Stimulated activated CD8-positive, alpha-beta memory T cell treated with anti-CD3 and anti-CD28 coated beads, Interleukin-7, amount 100 ng/mL, for 4 hours (primary cell): ENCODE measurements at places on chromosomes 7 and 10.

DNA sequence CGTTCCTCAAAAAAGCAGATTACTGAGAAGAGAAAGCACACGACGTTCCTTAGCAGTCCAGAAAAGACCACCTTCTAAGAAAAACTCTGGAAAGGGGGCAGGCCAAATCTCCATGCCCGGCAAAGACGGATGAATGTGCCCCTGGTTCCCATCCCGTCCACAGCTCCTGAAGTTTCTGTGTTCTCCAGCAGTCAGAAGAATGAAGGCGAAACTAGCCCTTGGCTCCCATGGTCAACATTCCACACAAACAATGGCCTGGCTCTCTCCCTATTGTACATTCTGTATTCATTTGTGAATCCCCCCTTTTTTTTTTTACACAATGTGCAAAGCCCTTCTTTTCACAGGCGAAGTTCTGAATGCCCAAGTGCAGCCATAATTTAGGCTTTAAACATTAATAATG, 5.3 kb downstream of the CTBP2 start:
- DNase-seq = no peak

GRCh38 chr7:76260171-76260703, 42.2 kb upstream of the HSPB1 start:
- DNase-seq = peak; percentile 33

DNA sequence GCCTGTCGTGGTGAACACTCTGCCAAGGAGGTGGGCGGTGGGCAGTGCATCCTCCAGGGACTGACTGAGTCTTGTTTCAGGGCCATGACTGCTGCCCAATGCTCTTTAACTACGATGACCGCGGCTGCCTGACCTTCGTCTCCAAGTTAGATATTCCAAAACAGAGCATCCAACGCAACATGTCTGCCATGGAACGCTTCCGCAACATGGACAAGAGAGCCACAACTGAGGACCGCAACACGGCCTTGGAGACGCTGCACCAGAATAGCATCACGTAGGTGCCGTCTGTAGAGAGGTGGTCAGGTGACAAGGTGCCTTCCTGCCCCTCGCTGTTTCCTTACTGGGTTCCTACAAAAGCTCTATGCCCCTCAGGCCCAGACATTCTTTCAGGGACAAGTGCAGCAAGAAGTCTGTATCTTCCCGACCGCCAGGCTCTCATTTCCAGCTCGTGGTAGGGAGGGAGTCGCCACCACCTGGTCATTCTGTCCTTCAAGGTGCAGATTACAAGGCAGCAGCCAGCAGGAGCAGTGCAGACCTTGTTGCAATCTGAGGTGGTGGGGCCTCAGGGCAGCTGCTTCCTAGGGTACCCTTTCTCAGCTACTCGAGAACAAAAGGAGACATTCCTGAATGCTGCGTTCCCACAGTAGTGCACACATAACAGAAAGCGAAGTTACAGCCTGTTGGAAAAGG, 14.9 kb upstream of the ARPC1B start:
- DNase-seq = no peak

DNA sequence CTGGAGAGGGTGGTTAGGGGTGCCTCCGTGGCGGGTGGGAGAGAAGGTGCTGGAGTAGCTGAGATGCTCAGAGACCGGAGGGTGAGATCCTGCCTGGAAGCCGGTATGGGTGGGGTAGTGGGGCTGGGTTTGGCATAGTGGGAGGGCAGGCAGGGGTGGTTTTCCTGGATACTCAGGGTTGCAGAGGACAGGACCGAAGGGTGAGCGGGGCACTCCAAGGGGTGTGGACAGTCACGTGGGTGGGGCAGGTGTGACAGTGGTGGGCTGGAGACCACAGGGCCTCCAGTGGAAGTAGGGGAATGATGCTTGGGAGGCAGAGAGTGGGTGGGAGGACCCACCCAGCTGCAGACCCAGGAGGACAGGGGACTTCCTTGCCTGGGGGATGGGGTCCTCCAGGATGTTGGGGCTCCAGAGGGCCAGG, 1.9 kb downstream of the SCART1 start:
- DNase-seq = no peak

- no peak for DNase-seq
Measured at GRCh38 chr10:75367021-75367487, 34.5 kb downstream of the ZNF503 start.

DNA sequence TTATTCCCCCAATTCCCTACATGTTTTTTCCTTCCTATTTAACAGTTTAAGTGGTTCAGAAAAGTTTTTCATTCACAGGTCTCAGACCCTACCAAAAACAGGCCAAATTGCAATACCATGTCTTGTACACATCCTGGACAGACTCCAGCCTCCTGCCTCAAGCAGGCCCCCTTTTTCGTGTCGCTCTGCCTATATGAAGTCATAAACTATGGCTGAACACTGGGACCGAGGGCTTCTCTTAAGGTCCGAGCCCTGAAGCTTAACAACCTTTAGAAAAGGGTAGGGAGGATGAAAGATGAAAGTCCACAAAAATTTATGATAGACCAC, 1.4 kb downstream of the FBXW4 start:
- no peak for DNase-seq

GRCh38 chr10:100972115-100972903, 3.0 kb downstream of the SEMA4G start:
- DNase-seq = no peak

DNA sequence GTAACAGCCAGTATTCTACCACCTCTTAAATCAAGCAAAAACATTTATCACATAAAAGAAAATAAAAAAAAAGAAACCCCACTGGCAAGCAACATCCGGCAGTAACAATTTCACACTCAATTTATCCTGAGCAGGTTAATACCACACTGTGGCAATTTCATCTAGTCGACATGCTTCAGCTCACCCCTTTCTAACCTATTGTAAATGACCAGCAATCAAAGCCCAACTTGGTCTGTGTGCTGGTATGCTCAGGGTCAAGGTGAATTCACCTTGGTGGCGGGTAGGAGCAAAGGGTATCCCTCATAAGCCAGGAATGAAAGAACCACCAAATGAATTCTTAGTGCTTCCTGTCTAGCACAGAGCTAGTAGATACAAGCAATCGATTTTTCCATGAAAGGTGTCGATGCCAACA, 109.1 kb upstream of the AFAP1L2 start:
- DNase-seq = no peak

DNA sequence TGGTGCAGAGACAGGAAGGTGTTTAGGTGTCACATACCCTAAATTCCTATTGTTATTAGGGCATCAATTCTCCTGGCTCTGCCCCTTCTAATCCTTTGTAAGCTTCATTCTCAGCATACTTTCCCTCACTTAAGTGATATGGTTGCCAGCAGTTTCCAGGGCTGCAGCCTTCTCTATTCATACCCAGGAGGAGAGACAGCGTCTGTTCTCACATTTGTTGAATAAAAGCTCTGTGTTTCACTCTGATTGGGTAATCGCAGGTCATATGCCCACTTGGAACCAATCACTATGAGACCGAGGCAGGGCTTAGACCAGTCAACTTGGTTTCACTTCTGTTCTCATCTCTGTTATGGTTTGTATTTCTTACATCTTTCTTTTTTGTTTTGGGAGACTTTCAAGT, 109.6 kb upstream of the MTPN start:
- no peak for DNase-seq

DNA sequence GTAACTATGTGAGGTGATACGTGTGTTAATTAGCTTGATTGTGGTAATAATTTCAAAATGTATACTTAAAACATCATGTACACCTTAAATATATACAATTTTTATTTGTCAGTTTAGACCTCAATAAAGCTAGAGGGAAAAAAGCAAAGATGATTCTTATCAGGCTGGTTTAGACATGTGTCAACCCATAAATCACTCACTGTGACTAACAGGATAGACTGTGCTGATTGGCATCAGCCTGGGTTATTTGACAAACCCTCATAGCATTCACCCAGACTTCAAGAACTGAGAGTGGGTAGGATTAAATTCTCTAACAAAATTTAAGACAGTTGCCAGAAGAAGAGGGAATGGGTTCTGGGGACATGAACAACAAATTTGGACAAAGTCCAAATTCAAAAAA, 73.8 kb upstream of the TMEM140 start:
- DNase-seq = no peak

DNA sequence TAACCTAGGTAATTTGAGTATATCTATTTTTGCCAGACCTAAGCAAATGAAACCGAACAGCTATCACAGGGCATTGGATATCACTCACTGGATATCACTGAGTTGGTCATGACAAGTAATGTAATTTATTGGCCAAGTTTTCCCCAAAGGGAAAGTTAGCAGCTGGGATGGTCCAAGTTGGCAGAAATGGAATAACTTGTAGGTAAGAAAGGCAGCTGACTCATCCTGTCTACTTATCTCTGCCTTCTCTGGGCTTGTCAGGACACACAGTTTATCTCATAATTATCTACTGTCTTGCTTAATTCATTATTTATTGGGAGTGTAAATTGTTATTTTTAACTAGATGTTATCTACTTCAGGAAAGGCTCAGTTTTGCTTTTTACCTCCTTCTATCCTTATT, 502.0 kb upstream of the DPP6 start:
- DNase-seq = no peak

DNA sequence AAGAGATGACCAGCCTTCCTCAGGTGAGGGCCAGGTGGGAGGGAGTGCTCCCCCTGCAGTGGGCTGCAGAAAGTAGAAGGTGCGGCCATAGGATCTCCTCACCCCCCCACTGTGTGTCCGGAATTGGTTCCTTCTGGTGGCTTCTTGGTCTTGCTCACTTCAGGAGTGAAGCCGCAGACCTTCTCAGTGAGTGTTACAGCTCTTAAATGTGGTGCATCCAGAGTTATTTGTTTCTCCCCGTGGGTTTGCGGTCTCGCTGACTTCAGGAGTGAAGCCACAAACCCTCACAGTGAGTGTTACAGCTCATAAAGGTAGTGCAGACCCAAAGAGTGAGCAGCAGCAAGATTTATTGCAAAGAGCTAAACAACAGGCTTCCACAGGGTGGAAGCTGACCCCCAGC, 90.3 kb upstream of the NPS start:
- no peak for DNase-seq

- DNase-seq = no peak
Measured at GRCh38 chr7:96320442-96320841, 1.5 kb downstream of the SLC25A13 start.

DNA sequence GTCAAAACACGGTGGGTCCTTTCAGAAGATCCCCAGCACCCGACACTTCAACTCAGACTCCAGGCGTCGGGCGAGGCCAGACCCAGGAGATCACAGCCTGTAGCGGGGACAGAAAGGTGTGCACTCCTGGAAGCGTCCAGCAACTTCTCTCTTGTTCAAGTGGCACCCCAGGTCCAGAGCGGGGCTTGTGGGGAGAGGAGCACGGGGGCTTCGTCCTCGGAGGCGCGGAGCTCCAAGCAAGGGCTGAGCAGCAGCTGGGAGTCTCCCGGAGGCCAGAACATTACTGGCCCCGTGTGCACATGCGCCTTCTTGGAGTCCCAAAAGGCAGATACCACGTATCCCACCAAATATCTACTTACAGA, 54.9 kb downstream of the ZRANB1 start:
- no peak for DNase-seq

DNA sequence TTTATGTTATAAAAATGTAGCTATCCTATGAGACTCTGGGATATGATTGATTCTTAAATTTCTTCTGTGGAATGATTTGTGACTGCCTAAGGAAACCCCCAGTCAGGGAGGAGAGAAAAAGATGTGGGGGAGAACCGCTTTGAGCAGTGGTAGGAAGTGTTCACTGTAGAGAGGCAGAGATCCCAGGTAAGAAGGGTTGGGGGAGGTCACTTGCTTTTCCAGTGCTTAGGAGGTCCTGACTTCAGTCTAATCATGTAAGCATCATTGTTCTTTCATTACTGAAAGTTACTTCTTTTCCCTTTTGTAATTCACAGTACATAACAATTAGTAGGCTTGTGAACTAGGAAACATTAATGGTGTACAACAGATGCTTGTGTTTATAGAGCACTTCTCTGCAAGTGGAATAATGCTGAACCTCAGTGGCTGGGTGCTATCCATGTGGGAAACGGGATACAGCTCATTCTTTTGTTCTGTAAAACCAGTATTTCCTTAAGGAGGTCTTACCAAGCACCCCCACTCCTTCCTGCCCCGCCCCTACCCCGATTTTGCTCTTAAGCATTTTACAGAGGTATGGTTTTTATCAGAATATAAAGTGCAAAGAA, 165.4 kb downstream of the ST7 start:
- DNase-seq = no peak

- DNase-seq = no peak
Measured at GRCh38 chr10:92755725-92756124, 66.0 kb downstream of the HHEX start.

DNA sequence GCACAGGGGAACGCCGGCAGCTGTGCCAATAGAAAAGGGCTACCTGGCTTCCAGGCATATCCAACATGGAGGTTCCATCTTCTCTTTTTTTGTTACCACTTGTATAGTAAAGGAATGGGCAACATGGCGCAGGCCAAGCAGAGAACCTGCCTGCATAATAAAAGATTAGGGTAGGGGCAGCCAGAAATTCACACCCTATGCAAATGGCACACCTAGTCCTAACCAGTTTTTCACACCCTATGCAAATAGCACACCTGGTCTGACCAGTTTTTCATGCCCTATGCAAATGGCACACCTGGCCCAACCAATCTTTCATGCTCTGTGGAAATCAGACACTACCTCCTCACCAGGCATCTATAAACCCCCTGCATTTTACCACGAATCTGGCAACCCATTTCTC, 369.5 kb downstream of the IPMK start:
- DNase-seq = no peak

DNA sequence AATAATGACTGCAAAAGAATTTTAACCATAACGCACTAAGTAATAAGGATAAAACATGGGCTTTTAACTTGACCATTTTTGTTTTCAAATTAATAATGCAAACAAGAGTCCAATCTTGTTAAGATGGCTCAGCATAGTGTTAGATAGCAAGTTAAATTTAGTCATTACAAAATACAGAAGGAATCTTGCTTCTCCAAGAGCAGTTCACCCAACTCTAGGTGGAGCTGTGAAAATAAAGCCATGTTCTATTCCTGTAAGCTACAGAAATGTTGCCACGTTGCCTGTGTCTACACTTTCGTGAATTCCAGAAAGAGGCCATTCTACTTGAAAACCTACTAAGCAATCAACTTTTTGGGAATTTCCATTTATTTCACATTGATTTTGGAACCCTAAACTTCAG, 191.9 kb downstream of the SFMBT2 start:
- DNase-seq = no peak

DNA sequence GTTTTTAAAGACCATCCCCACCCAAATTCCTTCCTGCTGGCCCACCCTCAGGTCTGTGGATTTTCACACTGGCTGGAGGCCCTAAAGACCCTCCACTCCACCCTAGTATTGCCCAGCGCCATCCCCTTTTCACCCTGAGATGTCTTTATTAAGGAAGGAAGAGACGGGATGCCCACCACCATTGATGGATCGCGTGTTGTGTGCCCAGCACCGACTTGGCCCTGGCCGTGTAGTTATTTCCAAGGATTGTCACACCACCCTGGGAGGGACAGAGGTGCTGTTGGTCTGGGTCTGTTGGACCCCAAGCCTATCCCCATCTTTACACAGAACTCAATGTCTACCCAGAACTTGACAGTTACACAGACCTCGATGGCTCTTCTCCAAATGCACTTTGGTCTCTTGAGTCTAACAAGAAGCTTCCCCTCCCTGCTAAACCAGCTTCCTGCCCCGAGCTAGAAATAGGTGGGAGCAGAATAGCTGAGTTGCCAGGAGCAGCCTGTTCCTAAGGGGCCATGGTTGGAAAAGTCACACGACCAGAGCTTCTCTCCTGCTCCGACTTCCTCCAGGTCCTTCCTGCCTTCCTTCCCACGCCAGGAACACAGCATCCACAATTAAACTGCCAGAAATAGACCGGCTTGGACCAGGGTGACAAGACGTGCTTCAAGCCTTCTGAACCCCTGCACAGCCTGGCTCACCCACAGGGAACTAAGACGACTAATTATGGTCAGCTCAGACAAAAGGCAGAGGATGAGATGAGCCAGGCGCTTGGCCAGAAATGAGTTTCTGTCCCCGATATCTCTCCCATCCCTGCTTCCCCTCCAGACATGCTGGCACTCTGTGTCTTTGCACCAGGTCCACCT, 139.5 kb upstream of the CHST15 start:
- DNase-seq = no peak
